CD4-positive, CD25-positive, alpha-beta regulatory T cell (primary cell): ENCODE measurements at places on chromosomes 6 and 20. TPM values are rescaled to one million over a fixed set of nuclear protein-coding genes. Genes with fewer than 3 reads are reported as not detected.

BMP6 gene
- not detected for polyA plus RNA-seq

MAS1 gene
- polyA plus RNA-seq = not detected

DNA sequence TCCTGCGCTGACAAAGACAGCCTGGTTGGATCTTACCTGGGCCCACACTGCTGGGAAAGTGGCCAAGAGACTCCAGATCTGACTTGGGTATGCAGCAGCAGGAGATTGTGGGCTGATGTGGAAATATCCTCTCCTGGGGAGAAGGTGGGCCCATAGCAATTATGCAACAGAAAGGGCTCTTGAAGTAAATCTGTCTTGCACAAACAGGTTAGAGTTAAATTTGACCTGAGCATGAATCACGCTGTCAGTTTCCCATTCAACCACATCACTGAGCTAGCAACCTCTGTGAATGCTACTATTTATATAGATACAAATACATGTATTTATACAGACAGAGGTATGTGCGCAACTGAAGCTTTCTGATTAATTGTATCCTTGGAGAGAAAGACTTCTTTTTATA is 28.3 kb upstream of the PDYN start:
- DNase-seq = no peak

GRCh38 chr20:50569864-50570836 is 60.0 kb downstream of the PTPN1 start:
- DNase-seq = no peak

HUS1B gene
- polyA plus RNA-seq = 0.83 TPM

GRCh38 chr6:12566618-12567123 is 149.9 kb upstream of the PHACTR1 start:
- DNase-seq = no peak

KCNK15 gene
- polyA plus RNA-seq = not detected

C6orf163 gene
- 0.67 TPM for polyA plus RNA-seq

FGD2 gene
- polyA plus RNA-seq = 0.43 TPM

ADGRF5 gene
- not detected for polyA plus RNA-seq

GRCh38 chr20:58065508-58066361 is 162.7 kb downstream of the ANKRD60 start:
- no peak for DNase-seq

NOTCH4 gene
- 0.86 TPM for polyA plus RNA-seq

GRCh38 chr6:31762878-31763618 is 592 bp downstream of the SAPCD1 start:
- no peak for DNase-seq

BPI gene
- not detected for polyA plus RNA-seq

DNA sequence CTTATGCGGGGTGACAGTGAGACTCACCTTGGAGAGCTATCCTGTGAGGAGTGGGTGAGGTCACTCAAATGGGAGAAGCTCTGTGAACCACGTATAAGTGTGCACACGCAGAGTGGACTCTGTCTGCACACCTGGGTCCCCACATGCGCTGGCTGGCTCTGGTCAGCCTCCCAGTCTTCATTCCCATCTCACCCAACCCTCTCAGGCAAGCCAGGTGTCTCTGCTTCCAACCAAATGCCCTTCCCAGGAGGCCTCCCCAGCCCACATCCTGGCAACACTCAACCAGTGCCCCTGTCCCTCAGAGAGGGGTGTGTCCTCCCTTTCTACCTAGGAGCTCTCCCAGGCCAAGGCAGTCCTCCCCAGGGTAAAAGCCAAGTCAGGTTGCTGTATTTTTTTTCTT is 8.0 kb upstream of the PI16 start:
- no peak for DNase-seq

FARS2 gene
- polyA plus RNA-seq = 36.0 TPM

C6orf141 gene
- polyA plus RNA-seq = not detected
